ENCODE measurements at places on chromosomes 4 and X.
A peak's percentile ranks its signal among the peaks of the same experiment; 100 is the strongest.

DNA sequence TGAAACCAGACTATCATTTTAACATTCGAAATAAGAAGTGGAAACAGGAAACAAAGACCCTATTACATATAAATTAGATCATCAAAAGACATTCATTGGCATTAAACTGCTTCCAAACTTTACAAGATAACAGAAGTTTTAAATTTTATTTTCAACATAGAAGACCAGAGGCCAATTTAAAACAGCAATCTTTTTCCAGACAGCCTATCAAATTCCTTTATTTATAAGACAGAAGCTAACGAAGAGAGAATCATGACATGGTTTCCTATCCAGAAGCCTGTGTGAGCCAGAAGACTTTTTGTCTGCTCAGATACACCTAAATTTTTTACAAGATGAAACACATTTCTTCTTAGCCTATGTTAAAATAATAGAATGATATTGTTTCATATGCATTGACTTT lies 291.9 kb downstream of the PPP3CA start:
- DNase-seq = no peak

- no peak for DNase-seq
Measured at GRCh38 chr4:73844806-73845205, 8.3 kb upstream of the PF4V1 start.

GRCh38 chr4:1763070-1763549 lies 30.0 kb upstream of the FGFR3 start:
- DNase-seq = no peak

- no peak for DNase-seq
Measured at GRCh38 chr4:120317713-120318112, 251.1 kb upstream of the MAD2L1 start.

DNA sequence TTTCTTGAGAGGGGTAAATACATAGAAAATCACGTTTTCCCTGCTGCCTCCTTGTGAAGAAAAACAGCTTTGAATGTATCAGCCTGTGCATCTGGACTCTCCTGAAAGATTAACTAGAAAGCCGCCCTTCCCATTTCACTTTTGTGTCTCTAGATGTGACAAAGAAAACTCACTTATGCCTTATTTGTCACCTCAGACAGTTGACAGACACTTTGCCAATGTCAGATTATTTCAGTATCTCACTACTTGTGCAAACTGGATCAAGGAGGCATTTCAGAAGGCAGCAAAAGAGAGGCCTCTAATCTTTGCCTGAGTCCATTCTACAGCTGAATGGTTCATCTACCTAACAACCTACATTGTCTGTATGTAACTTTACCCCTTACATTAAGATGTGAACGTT lies 754.9 kb downstream of the RPA4 start:
- DNase-seq = no peak

GRCh38 chr4:152633118-152633517 lies 46.7 kb downstream of the TMEM154 start:
- no peak for DNase-seq

GRCh38 chrX:6311540-6311939 lies 82.9 kb upstream of the NLGN4X start:
- DNase-seq = no peak

DNA sequence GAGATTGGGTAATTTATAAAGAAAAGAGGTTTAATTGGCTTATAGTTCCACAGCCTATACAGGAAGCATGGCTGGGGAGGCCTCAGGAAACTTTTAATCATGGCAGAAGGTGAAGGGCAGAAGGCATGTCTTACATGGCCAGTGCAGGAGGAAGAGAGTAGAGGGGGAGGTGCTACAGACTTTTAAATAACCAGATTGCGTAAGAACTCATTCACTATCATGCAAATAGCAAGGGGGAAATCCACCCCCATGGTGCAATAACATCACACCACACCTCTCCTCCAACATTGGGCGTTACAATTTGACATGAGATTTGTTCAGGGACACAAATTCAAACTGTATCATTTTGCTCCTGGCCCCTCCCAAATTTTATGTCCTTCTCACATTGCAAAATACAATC lies 353.8 kb upstream of the PABPC5 start:
- no peak for DNase-seq

GRCh38 chr4:11471046-11471441 lies 42.4 kb upstream of the HS3ST1 start:
- DNase-seq = no peak

- no peak for DNase-seq
Measured at GRCh38 chr4:24625091-24625490, 40.7 kb upstream of the DHX15 start.

DNA sequence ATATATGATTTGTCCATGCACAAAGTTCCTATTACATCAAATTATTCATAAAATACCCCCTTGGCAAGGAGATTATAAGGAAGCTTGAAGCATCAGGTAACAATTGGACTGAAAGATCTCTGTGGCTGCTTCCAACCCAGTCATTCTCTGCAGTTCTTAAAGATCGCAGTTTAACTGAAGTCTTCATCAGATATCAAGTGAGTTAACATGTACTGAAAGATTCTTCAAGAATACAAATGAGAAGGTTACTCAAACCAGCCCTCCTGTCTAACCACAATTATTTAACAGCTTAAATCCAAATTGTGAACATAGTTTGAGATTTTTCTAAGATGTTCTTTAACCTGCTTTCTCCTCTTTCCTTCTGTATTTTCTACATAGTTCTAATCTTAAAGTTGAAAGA lies 56.1 kb downstream of the SLC10A7 start:
- no peak for DNase-seq

- DNase-seq = no peak
Measured at GRCh38 chr4:56640621-56641493, 40.2 kb downstream of the HOPX start.

DNA sequence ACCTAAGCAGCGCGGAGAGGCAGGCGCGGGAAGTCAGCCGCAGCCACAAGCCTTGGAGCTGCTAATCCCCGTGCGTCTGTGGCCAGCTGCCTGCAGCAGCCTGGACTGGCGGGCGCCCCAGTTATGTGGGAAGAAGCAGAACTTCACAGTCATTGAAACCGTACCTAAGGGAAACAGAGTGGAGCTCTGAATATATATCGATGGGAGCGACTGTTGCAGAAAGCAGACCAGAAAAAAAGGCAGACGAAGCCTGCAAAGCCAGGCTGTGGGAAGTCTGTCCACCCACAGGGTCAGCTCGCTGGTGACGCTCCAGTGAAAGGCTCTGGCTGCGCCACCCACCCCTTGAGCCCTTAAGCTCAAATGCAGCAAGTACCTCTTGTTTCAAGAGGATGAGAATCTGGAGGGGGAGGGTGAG lies 24.7 kb downstream of the KCNE5 start:
- DNase-seq = no peak

- peak; percentile 22 for DNase-seq
Measured at GRCh38 chr4:153465615-153466080, 512 bp upstream of the TMEM131L start.

- DNase-seq = no peak
Measured at GRCh38 chr4:95268819-95269565, 279.8 kb downstream of the UNC5C start.

GRCh38 chr4:139619644-139620043 lies 46.0 kb upstream of the MGST2 start:
- DNase-seq = no peak

DNA sequence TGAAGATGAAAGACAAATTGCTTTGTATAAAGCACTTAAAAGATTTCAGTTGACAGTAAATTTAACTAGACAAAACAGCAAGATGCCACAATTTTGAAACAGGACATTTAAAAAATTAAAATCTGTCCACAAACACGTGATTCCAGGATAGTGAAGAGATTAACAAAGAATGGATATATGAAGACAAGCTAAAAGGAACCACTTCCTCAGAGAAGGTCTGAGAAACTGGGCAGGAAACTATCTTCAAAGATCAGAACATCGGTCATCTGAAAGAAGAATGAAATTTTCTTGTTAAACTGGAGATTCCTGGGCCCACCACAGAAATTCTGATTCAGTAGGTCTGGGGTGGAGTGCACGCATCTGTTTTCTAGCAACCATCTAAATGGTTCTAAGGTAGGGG lies 1.4 kb downstream of the RWDD4 start:
- no peak for DNase-seq

- DNase-seq = no peak
Measured at GRCh38 chrX:108171671-108172070, 80.1 kb downstream of the ATG4A start.

- no peak for DNase-seq
Measured at GRCh38 chrX:148905400-148905799, 405.0 kb downstream of the AFF2 start.

DNA sequence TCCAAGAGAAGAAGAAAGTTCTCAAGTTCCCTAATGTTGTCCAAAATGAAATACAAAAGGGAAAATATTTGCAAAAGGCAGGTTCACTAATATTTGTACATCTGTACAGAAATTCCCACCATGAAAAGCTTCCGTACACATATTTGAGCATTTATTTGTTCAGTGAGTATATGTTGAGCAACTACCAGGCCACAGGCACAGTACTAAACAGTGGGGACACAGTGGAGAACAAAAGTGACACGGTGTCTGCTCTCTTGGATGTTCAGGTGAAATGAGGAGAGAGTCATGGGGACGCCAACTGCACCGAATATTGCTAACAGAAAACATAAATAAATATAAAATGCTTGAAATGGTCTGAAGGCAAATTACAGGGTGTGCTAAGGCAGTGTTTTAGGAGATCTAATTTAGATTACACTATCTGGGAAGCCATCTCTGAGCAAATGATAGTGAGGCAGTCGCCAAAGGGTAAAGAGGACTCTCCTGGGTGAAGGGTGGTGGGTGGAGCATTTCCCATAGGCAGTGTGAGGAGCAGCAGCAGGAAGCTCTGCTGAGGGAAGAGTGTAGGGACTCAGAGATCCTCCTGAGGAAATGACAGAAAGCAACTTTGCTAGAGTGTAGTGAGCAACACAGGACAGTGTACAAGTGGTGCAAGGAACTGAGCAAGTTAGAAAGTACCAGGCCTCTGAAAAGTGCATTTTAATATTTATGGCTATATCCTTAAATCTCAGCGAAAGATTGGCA lies 375.2 kb downstream of the GALNTL6 start:
- DNase-seq = no peak

DNA sequence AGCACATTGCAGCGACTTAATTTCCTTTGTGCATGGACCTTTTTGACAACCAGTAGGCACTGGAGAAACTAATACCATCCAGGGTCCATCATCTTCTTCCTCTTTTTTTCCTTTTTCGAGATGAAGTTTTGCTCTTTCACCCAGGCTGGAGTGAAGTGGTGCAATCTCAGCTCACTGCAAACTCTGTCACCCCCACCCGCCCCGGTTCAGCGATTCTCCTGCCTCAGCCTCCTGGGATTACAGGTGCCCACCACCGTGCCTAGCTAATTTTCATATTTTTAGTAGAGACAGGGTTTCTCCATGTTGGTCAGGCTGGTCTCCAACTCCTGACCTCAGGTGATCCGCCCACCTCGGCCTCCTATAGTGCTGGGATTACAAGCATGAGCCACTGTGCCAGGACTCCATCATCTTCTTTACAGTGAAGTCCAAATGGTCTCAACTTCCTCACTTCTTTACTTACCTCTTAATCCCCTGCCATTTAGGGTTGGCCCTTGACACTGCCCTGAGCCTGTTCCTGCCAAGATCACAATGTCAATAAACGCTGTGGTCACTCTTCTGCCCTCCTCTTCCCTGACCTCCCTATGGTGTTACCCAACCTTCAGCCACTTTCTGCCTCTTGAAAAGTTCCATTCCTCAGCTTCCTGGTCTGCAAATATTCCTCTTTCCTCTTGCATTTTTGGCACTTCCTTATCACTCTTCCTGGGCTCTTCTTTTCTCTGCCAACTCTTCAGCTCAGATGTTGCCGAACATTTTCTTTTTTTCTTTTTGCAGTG lies 119.8 kb upstream of the SLC34A2 start:
- DNase-seq = no peak

DNA sequence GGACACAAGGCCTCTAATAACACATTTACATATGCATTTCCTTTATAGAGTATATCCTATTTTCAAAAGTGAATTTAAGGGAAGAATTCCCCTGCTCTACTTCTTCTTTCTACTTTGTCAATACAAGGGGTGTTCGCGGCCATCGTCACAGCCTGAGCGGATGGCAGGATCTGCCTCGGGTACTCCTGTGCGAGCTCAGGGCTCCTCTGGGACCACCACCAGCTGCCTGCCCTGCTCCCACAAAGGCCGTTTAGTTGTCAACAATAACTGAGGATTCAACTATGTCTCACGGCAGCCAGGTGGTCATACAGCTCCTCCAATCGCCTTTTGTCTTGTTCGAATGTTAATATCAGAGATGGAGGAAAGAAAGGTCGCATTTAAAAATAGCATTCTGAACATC lies 228.2 kb upstream of the TENM3 start:
- DNase-seq = no peak

GRCh38 chr4:113404841-113405240 lies 355.4 kb downstream of the ANK2 start:
- no peak for DNase-seq

DNA sequence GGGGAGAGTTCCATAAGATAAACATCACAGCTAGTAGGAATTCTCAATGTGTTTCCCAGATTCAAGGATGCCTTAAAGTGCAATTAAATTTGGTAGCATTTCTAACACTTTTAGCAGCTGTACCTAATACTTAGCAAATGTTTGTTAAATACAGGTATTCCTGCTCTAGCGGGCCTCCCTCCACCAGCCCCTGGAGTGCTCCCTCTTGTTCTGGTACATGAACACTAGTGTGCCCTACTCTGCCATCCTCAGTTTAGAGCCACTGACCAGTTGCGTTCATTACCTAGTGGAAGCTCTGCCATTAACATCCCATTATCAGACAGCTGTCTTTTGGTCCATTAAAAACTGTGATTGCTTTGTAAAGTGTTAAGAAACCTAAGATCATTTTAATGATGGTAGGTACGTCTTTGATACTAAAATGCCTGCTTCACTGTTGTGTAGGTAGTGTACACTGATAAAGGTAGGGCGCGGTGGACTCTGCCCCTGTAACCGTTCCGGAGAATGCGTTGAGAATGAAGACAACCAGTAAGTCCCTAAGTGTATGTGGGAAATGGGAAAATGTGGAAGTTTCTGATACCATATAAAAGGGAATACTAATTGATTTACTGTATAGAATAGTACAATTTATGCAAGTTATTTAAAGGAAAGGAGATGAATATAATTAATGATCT lies 21.7 kb downstream of the KIAA0232 start:
- no peak for DNase-seq

- DNase-seq = no peak
Measured at GRCh38 chrX:109577055-109577454, 40.4 kb downstream of the NXT2 start.

DNA sequence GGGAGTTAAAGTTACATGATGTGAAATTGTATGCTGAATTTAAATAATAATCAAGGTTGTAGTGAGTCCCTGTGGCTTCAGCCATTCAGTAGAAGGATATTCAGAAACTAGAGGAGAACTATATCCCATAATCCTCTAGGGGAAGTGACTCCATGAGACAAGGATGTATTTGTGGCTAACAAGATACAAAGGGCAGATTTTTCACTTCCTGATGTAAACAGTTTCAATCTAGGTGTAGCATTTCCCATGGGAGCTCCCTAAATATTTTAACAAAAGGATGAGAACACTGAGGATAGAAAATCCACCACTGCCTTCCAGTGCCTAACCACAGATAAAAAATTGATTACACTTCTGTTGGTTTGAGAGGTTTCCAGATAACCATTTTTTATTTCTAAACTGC lies 435.4 kb upstream of the TENM3 start:
- no peak for DNase-seq

GRCh38 chr4:78585633-78586032 lies 34.1 kb downstream of the ANXA3 start:
- no peak for DNase-seq
